ENCODE measurements at places on chromosomes 16 and 17.

GRCh38 chr16:89576153-89577054 lies 846 bp downstream of the CPNE7 start:
- DNase-seq: no peak

DNA sequence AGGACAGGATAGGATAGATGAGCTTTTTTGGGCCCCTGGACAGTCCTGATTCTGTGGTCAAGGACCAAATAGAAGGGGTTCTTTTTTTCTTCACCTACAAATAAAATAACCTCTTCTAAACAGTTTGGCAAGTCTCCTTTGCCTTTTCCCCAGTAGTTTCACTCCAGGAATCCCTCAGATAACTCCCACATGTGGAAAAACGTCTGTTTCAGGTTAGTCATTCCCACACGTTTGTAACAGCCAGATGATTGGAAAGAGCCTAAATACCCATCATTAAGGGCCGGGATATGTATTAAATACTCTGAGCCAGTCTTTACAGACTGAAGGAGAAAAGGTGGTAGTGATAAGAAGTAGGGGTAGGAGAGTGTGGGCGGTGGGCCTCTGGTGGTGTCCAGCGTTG lies 58.3 kb downstream of the PLD6 start:
- DNase-seq: no peak

DNA sequence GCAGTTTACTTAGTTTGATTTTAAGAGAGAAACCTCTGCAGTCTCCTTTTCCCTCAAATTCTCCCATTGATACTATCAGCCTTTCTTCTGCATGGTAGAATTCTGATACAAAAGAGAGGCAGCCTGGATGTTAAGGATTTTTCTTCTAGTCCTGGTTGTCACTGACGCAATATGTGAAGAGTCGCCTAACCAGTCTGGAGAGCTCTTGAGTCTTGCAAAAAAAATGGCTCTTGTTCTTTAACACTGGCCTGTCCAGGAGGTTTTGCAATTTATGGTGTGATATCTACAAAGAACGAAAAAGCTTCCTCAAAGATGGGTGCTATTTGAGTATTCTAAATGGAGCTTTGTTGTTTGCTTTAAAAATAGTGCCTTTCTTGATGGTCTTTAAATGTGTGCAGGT lies 28.9 kb downstream of the COX10 start:
- DNase-seq: no peak

- DNase-seq: no peak
Measured at GRCh38 chr16:11620243-11621003, 33.7 kb upstream of the LITAF start.

- no peak for DNase-seq
Measured at GRCh38 chr16:58727028-58727781, 6.9 kb downstream of the GOT2 start.

DNA sequence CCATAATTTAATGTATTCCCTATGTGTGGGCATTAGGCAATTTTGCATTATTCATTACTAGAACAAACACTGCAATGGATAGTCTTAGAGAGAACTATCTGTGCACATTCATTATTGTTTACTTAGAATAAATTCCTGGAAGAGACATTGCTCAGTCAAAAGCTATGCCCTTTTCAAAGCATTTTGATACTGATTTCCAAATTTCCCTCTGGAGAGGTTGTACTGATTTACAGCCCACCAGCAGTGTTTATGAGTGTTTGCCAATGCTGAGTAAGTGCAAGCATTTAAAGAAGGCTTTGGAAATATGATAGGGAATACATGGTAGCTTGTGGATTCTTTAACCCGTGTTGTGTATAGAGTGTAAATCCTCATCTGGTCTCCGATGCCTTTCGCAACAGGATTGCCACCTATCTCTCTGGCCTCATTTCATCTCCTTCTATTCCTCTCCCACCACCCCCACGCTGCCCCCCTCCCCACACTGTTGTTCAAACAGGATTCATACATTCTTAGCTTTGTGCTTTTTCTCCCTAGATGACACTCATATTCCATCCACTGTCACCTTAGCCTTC lies 33.4 kb upstream of the MMD start:
- DNase-seq: no peak

DNA sequence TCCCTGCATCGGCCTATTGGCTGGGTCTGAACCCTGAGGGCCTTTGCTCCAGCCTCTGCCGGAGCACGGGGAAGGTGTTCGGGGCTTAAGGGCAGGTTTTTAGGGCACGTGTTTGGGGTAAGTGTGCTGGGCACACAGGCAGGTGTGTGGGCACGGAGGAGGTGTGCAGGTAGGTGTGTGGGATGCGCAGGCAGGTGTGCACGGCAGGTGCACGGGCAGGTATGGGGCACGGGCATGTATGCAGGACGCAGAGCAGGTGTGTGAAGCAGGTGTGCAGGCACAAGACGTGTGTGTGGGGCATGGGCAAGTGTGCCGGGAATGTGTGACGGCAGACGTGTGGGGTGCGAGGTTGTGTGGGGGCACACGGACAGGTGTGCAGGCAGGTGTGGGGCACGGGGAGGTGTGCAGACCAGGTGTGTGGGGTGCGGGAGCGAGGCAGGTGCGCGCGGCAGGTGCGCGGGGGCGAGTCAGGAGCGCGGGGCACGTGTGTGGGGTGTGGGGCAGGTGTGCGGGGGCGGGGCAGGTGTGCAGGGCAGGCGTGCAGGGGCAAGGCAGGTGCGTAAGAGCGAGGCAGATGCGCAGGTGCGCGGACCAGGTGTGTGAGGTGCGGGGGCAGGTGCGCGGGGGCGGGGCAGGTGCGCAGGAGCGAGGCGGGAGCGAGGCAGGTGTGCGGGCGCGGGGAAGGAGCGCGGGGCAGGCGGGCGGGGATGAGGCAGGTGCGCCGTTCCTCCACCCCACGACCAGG lies 28.6 kb upstream of the METRNL start:
- no peak for DNase-seq

DNA sequence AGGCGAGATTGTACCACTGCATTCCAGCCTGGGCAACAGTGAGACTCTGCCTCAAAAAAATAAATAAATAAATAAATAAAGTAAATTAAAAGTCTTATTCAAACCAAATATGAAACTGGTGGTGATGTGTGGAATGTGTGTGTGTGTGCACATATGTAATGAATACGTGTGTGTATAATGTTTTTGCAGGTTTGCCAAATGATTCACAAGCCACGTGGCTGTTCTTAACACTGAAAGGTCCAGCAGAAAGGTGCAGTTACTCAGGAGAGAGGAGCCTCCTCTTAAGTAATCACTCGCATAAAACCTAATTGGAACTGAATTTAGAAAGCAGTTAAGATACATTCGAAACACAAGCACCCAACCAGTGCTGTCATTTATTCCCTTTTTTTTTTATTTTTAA lies 22.9 kb downstream of the GDE1 start:
- DNase-seq: no peak

GRCh38 chr17:76407509-76407908 lies 23.1 kb downstream of the SPHK1 start:
- DNase-seq: no peak

GRCh38 chr16:80125677-80126076 lies 415.1 kb upstream of the DYNLRB2 start:
- DNase-seq: no peak

GRCh38 chr16:69138608-69139007 lies 6.2 kb downstream of the UTP4 start:
- no peak for DNase-seq

- DNase-seq: peak; percentile 48
Measured at GRCh38 chr16:82960918-82961317, 334.1 kb downstream of the CDH13 start.

DNA sequence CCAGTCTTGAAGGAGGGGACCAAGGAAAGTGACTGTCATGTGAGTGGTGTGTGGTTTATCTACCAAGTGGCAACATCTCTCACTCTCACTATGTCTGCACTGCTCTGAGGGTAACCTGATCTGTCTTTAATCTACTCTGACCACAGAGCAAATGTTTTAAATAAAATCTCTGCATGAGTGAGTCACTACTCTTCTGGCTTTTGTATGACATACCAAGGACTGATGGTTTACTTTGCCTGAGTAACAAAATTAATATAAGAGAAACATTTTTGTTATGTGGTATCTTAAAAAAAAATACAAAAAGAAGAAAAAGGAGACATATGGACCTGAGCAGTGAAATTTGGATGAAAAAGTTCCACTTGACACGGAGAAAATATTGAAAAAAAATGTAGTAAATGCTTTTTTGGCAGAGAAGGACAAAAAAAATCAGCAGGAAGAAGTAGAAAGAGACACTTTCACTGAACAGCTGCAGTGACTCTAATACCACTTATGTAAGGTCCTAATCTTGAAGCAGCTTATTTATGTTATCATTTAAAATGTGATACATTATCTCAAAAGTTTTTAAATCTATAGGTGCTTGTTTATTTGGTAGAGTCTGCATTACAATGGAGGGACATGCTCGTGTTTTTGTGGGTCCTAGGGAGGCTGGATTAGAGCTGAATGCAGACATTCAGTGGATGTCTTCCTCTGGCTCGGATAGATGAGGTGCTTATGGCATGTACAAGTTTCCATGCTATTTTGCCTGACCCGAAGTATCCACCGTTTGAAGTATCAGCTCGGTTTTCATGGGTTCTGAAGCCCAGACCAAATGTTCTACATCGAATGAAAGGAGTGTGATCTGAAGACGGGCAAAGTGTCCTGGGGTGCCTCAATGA lies 240.7 kb downstream of the MAP2K6 start:
- no peak for DNase-seq

DNA sequence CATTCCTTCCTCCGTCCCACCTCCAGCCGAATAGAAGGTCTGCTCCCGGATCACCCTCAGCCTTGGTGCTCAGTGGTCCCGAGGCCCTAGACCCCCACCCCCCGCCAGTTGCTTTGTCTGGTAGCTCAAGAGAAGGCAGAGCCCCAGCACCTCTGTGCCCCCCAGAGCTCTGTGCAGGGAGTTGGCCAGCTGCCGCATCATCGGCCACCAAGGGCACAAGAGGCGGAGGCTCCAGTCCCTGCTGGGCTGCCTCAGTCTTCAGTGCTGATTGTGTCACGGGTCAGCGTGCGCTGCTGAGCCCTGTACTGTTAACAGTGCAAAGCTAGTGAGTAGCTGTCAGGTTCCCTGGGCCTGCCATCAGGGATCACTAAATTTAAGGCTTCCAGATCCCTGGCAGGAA lies 22.2 kb upstream of the DRG2 start:
- no peak for DNase-seq

DNA sequence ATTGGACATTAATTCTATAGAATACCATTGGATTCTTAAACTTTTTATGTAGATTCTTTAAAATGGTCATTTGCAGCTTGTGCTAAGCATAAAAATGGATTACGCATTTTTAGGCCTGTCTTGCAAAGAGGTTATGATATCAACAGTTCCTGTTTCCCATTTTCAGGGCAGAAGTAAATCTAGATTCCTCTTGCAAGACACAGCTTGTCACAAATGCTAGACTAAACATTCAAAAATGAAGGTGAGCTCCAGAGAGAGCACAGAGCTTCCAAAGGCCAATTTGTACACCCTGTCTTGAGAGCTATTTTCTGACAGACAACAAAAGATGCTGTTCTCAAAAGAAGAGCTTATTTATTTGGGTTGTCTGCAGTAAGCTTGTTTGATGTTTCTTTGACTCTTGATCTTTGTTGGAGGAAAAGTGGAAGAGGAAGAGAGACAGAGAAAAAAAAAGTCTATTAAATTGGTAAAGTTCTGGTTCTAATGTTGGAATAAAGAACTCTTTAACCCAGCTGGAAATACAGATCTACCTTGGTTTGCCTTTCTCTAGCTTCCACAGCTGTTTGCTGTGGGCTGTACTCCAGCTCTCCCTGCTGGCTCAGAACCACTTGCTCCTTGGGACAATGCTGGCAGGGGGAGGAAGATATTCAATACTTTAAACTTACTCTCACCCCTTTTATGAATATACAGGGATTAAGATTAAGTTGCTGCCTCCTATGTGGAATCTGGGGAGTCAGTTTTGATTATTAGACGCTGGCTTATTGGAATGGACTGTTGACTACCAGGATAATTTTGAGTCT lies 651.8 kb downstream of the CDH11 start:
- DNase-seq: peak; percentile 78

GRCh38 chr17:81976332-81977210 lies 858 bp upstream of the ASPSCR1 start:
- no peak for DNase-seq

- no peak for DNase-seq
Measured at GRCh38 chr17:79335456-79335855, 260.8 kb downstream of the ENGASE start.

GRCh38 chr16:16991711-16992110 lies 479.0 kb downstream of the XYLT1 start:
- DNase-seq: no peak

- peak; percentile 86 for DNase-seq
Measured at GRCh38 chr16:89556750-89557689, 3.5 kb upstream of the RPL13 start.

DNA sequence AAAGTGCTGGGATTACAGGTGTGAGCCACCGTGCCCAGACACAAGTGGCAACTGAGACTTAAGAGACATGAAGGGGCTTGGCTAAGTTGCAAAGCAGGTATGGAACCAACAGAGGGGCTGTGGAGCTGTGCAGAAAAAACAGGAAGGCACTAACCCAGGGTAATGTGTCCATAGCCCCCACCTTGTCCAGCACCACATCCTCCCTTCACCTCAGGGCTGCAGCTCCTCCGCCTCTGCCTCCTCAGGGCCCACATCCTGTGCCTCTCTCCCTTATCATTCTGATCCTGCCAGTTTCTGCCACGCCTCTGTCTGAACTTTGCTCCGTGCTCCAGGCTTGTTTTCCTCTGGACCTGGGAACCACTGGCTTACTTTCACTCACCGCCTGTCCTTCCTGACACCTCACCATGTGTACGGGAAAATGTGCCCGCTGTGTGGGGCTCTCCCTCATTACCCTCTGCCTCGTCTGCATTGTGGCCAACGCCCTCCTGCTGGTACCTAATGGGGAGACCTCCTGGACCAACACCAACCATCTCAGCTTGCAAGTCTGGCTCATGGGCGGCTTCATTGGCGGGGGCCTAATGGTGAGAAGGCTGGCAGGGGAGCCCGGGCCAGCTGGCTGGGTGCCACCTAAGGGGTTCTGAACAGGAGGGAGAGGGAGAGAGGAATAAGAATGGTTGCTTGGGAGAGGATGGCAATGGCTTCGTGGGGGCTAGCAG lies at the start of gene TM4SF5:
TM4SF5 (plus strand) TSS at position 368 of the 716 bp plus-strand sequence; CDS start at position 405, 37 bp downstream.
- DNase-seq: no peak

DNA sequence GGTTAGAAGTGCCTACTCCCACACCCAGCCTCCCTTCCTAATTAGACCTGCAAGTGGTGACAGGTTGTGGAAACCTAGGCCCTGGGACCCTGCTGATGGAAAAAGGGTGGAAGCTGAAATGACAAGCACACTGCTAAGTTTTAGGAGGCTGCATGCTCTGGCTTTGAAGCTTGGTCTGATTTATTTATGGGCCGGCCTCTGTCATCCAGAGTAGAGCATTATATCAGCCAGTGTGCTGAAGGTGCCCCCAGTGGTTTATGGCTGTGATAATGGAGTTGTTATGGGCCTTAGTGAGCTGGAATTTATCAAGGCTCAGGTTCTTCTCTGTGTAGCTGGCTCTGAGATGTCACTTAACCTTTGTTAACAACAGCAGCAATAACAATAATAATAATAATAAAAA lies 142.6 kb downstream of the UTP18 start:
- no peak for DNase-seq

GRCh38 chr16:27161398-27161797 lies 41.9 kb upstream of the KDM8 start:
- no peak for DNase-seq

DNA sequence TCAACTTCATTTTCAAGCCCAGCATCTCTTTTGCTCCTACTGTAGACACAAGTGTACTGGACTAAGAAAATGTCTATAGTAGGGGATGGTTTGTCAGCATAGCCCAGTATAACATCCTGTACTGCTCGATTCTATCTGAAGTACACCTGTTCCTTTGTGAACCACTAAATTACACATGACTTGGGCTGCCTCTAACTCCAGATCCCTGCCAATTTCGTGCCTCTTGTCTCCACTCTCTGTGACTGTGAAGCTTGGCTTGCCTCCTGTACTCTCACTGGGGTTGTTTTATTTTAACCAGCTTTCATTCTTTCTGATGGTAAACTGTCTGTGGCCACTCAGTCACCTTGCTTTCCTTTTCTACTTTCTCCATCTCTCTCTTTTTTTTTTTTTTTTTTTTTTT lies 24.5 kb downstream of the GFOD2 start:
- DNase-seq: no peak

Data from right forelimb (tissue), 1 donor.